ENCODE measurements at places on chromosomes 13 and 19.

- DNase-seq: no peak
These were observed 3.6 kb downstream of the ANO8 start for GRCh38 chr19:17331045-17331558.

DNA sequence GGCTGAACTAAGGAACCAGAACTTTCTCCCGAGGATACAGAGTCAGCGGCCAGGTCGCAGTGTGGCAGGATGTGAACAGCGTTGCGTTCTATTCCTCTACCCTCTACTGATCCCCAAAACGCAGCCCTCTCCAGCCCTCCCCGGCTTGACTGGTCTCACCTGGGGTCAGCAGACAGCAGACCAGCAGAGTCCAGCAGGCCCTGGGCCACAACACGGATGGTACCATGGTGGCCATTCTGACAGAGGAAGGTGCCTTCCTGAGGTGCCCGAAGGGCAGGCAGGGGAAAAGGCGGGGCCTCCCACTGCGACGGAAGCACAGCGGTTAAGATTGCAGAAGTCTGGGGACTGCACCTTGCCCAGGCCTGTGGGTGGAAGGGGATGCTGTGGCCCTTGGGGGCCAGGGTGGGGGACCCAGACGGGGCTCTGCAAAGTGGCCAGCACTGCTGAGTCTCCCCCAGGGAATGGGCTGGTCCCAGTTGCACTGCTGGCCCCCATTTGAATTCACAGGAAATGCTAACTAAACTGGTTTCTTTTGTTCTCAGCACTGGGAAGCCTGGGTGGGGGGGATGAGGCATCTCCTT lies at the start of gene ICAM3:
Gene ICAM3 (minus strand): TSS at position 245 of the 581 bp plus-strand sequence. CDS start 10 bp downstream, at position 235.
- no peak for DNase-seq

- peak; percentile 35 for DNase-seq
These were observed 70.3 kb downstream of the DHRS12 start for GRCh38 chr13:51733374-51734298.

DNA sequence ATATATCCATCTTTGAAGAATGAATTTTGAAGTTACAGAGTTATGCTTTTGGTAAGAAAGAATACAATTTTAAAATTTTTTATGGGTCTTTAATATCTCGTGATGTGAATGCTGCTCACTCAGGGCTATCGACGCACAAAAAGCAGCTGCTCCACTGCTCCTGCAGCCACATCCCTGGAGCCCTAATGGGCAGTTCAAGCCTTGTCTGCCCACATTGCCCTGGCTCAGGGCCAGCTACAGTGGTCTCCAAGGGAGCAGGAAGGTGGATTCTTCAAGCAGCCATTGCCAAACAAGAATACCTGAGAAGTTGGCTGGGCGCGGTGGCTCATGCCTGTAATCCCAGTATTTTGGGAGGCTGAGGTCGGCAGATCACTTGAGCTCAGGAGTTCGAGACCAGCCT lies 85.8 kb downstream of the IPO5 start:
- DNase-seq: no peak

DNA sequence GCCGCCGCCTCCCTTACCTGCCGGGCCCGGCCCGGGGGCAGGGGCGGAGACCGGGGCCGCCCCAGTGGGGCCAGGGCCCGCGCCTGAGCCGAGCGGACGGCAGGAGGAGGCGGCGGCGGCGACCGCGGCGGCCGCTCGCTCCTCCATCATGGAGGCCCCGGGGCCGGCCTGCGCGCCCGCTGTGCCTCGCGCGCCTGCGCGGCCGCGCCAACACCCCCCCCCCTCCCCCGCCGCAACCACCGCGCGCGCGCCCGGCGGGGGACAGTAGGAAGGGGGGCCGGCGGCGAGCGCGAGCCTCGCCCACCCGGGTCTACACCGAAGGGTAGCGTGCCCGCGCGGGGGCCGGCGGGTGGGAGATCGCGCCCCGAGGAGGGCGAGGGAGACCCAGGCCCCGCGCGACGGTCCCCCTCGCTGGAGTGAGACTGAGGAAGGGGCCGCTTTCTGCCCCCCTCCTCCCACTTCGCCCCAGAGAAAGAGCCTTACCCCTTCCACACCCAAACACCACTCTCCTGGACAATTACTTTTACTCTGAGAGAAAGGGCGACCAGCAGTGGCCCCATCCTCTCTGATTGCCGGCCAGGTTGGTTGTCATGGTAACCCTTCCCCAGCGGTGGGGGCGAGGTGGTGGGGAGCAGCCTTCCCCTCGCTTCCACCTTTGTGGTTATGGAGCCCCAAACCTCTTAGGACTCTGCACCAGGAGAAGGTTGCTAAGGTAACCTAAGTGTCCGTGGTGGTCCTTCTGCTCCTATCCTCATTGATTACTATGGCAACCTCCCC lies at the start of gene STRN4:
Gene STRN4 (minus strand): TSS at position 170 of the 777 bp plus-strand sequence. CDS start 20 bp downstream, at position 150.
- DNase-seq: peak; percentile 68

DNA sequence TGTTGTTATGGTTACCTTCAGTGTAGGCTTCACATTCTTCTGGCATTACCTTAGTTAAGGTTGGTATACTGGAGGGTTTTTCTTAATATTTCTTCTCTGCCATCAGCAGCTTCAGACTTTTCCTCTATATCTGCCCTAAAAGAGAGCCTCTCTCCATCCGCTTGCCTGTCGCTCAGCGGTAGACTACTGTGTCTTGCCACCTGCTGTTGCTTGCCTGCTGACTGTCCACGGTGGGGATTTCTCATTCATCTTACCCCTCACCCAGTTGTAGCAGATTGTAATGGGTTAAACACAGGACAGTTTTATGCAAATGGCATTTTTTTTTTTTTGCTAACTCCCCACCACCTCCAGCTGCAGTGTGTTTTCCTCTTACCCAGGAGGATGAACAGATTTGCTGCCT lies 577.2 kb downstream of the SLITRK5 start:
- DNase-seq: no peak

DNA sequence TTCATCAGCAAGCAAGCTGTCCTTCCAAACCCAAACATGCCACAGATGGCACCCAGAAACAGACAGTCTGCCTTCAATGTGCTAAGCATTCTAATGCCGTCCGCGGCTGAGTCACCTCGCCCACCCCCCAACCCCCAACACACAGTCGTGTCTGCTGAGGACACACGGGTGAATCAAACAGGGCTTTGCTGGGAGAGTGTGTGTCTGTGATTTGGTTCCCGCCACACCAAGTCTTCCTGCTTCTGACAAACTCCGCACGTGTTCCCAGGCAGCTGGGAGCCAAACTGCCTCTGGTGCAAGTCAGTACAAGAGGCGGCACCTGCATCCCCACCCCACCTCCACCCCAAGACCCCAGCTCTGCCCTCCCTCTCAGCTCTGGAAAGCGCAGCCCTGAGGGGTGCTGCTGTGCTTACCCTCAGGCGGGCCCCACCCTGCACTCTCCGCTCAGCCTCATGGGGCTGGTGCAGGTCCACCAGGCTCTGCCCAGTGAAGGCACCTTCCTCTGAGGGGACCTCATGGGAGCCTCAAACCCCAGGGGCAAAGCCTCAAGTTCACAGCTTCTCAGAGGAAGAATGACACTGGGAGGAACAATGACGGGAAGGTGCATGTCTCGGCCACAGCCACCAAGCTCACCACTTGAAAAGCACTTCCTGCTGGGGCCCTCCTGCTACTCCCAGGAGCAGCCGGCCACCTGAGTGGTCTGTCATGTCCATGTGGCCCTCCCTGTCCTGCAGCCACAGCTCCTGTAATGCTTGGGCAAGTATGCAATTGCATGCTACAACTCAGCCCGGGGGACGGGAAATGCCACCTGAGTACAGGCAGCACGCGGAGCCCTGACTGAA lies 15.0 kb upstream of the SLC35E1 start:
- peak; percentile 74 for DNase-seq

DNA sequence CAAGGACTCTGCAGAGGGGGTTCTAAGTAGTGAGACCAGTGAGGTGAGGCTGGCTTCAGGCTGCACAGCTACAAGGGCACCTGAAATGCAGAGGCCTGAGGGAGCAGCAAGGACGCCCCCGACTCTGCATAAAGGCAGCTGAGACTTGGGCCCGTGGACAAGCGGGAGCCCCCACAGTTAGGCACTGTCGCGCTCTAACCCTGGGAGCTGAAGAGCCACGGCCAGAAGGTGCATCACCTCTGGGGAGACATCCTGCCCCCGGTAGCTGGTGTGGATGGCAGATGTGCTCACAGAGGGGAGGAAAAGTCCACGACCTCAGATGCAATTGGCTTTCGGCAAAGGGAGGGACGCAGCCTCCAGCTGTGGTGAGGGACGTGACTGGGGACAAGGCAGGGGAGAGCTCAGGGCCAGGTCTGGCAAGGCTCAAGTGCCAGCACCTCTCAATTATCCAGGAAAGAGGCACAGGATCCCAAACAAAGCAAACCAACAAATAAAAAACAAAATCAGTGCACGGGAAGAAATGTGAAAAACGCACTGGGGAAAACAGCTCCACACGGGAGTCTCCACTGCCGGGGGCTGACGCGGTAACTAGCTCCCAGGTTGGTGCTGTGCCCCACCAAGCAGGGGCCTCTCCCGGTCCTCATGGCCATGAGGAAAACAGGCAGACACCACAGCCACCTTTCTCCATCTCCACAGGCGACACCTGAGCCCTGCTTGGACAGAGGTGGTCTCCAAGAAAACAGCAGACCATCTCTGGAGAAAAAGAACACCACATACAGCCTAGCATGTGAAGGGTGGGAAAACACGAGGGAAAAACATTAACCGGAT lies 23.0 kb upstream of the PLPP2 start:
- DNase-seq: no peak

DNA sequence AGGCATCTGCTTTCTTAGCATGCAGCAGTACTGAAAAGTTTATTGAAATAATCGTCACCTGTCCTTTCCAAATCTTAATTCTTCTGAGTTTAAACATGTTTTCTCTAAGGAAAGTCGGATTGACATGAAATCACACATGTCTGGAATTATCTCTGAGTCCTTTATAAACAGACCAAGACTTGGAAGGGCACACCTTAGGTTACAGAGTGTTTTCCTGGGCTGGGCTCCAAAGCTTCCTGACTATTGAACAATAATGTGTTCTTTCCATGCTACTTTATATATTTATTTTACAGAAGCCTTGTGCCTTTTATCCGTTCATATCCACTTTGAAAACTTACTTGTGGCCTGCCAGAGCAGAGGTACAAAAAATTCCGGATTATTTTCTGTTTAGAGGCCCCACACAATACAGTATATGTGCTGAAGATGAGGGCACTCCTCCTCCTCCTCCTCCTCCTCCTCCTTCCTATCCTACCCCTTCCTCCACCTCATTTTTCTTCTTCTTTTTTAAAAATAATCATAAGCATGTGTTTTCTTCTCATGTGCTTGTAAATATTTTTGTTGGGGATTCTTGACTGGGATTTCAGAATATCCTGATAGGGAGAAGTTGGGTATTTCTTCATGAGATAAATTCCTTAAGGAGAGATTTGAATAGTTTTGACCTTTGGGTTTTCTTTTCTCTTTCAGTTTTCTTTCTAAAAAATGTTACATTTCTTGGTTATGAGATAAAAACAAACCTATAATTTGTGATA lies 52.3 kb downstream of the LRCH1 start:
- no peak for DNase-seq

DNA sequence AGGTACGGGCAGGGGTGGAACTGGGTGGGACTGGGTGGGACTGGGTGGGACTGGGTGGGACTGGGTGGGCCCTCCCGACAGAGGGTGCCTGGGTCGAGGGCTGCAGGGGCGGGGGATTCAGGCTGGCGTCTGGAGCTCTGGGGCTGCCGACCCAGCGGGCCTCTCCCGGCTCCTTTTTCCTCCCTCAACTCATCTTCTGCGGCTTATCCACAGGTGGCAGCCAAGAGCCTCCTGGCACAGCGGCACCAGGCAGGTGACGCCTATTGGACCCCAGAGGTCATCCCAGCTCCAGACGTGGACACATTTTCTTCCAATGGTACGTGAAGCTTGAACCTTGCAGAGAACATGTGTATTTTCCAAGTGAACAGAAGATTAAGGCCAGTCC lies 533 bp downstream of the ZNF544 start:
- DNase-seq: peak; percentile 33

- no peak for DNase-seq
These were observed 5.9 kb downstream of the KMT2B start for GRCh38 chr19:35723671-35724070.

- no peak for DNase-seq
These were observed 572.7 kb downstream of the FGF9 start for GRCh38 chr13:22243469-22244163.

DNA sequence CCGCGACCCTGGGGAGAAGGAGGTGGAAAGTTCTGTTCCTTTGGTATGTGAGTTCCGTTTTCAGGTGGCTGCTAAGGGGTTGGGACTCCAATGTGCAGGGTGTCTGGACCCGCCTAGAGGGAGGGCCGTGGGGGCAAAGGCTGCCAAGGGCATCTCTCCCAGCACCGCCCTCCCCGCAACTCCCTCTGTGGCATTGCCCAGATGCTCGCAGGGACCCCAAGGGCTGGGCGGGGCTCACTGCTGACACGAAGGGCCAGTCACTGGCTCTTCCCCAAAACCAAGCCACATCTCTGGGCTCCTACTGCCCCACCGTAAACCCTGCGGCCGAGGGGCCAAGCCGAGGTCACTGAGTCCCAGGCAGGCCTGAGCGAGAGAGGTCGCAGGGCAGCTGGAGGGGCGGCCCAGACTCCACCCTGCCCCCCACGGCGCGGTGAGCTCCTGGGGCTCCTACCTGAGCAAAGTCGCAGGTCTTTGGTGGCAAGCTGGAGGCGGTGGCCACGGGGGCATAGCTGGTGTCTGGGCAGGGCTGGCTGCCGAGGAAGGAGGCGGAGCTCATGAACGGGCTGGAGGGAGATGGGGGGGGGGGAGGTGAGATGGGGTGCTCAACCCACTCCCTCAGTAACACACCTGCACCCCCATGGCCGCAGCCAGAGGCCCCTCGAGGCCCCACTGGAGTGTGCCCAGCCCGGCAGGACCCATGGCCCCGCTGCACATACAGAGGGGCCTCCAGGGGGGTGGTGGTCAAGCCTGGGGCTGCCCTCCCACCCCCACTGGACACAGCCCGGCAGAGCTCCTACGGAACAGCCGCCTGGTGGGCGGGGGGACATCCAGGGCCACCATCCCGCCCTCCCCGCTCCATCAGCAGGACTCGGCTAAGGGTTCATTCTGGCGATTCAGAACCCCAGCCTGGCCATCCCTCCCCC lies 26.9 kb downstream of the SBNO2 start:
- no peak for DNase-seq

DNA sequence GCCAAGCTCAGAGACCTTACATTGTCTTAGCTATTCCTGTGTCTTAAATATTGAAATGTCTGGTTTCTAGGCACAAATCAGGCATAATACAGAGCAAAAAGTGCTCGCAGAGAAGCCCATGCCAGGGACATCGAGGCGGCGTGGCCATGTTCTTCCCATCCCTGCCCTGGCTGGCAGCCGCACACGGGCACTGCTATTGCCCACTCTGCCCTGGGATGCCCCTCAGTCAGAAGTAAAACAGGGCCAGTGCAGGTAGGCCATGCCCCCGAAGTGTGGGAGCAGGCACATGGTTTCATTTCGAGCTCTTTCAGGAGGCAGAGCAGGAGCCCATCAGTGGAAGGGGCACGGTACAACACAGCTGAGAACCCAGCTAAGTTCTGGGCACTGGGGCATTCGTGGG lies 113.5 kb downstream of the COL4A1 start:
- DNase-seq: no peak

- peak; percentile 74 for DNase-seq
These were observed 319.2 kb upstream of the PCDH9 start for GRCh38 chr13:67549331-67549730.

DNA sequence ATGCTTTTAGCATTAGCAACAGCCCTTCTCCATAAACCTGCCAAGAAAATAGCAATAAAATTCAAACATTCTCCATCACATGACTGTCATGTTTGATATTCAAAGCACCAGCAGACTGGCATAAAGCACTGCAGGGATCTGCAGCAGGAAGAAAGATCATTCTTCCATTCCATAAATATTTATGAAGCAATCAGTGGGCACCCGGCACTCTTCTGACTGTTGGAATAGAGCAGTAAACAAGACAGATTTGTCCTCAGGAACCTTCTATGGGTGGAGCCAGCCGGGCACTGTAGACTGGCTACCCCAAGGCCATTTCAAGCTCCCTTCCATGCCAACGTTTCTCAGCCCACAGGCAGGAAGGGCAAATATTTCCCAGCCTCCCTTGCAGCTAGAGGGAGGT lies 25.5 kb downstream of the PLA2G4C start:
- no peak for DNase-seq

Data from fibroblast of skin of right biceps (primary cell).